ENCODE measurements at places on chromosomes 12 and 14.
A peak's percentile ranks its signal among the peaks of the same experiment; 100 is the strongest.

GRCh38 chr12:110180591-110181005 lies 56.4 kb downstream of the IFT81 start:
- DNase-seq, result no peak

GRCh38 chr14:72336311-72336980 lies 404.2 kb downstream of the RGS6 start:
- DNase-seq, result no peak

DNA sequence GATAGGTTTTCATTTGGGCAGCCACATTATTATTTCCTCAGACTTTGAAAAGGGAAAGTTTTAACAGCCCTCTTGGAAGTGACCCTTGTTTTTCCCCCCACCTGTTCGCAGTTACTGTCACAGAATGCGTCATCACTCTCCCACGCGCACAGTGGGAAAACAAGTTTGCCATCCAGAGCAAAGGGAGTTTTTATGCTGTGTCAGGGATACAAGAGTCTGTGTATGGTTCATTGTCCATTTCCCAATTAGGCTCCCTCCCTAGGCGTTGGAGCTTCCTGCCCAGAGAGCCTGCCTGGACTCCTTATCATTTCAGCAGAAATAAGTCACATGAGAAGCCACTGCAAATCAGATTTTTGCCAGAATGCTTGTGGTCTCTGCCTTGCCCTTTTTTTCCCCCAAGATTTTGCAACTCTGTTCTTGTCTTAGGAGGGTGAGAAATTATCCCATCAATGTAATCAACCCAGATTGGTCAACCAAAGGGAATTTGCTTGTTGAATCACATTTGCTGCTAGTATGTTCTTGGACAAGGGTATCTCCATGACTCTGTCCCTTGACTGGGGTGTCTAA lies 104.1 kb downstream of the IGF1 start:
- DNase-seq, result no peak

DNA sequence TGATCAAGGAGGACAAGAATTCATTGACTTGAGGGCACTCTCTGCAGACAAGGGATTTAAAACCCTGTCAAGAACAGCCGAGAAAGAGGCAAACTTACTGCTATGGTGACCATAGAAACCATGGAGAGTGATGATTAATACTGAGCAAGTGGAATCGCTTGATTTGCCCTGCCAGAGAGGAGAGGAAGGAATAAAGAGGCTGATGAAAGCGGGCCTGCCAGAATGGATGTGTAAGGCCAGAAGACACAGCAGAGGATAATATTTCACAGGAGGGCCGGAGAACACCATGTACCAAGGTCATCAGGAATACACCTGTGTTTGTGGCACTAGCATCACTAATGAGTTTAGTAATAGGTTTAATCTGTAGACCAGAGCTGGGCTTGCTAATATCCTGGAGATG lies 221.8 kb upstream of the DCN start:
- DNase-seq, result no peak

DNA sequence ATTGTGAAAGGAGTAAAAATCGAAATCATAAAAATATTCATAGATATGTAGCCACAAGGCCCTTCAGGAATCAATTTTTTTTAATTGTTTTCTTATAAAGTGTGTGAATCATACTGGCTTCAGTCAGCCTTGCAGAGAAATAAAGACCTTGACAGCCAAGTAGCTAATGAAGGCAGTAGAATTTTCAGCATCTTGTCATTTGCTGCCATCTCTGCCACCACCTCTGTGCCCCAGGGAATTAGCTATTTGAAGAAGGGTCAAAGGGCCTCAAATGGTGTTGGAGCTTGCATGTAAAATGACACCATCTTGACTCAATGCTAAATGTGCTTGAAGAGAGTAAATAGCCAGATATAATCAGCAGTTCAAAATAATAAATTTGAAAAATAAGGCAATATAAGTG lies 359.4 kb upstream of the DCN start:
- DNase-seq, result no peak

DNA sequence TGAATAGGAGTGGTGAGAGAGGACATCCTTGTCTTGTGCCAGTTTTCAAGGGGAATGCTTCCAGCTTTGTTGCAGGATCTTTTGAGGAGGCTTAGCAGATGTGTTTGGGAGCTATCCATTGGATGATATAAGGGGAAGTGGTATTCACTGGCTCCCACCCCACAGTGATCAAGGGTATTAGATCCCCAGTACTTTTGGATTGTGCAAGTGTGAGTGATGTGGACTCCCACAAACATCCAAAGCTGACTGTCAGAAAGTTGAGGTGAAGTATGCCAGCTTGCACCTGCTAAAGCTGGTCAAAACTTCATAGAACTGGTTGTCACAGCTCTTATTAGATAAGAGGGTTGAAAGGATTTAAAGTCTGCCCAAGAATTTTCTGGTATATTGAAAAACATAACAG lies 110.1 kb upstream of the BTG1 start:
- no peak for DNase-seq

DNA sequence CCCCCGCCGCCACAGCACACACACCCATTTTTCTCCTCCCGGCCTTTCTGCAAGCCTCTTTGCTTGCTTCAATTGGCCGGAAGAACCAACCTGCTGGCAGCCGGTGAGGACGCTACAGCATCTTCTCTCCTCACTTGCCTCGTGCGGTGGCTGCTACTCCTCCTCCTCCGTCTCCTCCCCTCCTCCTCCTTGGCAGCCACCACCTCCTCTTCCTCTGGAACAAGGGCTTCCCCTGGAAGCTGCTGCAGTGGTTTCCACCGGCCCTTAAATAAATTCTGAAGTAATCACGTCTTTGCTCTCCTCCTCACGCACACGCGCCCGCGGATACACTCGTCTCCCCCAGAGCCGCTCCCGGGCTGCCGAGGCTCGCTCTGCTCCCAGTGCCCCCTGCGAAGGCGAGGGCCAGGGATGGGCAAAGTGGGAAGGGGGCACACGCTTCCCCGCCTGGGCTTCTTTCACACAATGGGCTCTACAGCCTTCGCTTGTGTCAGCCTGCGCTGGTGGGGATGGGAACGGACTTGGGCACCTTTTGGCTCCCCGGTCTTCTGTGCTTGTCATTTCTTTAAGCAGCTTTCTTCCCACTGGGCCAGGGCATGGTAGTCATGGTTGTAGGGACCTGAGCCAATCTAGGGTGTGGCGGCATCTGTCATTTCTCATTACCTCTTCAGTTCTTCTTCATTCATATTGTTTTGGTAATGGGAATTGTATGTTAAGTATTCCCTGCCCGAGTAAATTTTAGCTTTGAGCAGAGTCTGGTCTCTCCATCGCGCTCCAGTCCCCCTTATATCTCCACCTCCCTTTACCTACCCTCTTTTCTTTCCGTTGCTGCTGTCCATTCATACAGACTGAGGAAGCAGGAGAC lies at the start of gene PPFIA2:
Gene PPFIA2, minus strand, starts transcription at position 161 of the 862 bp plus-strand sequence.
- no peak for DNase-seq

DNA sequence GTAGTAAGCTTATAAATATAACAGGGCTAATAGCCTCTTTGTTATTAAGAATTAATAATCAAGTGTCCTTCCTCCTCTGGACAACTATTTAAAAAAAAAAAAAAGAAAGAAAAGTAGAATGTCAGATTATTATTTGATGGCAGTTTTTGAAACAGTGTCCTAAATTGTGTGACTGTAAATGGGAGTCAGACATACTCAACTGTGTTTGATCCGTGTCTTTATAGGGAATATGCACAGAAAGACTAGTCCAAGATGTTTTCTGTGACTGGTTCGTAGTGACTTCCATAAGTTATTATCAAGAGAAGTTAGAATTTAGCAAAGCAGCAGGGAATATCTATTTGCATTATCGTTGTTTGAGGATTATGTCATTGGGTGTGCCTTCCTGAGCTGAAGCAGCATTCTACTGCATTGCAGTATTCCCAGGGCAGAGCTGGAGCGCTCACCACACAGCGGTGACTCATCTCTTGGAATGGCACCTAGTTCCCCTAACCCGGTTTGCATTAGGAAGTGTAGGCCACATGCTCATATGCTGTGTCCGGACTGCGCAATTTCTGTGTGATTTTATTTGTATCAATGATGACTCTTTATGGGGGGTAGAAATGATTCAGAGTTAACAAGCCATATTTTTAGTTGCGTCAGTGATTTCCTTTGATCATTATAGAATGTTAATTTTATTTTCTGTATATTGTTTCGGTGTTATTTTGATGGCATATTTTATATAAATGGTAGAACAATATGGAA lies 7.9 kb downstream of the DYNC1H1 start:
- DNase-seq, result peak; percentile 97
